RWPE2 (cell line): ENCODE measurements at places on chromosomes 1 and 21.

DNA sequence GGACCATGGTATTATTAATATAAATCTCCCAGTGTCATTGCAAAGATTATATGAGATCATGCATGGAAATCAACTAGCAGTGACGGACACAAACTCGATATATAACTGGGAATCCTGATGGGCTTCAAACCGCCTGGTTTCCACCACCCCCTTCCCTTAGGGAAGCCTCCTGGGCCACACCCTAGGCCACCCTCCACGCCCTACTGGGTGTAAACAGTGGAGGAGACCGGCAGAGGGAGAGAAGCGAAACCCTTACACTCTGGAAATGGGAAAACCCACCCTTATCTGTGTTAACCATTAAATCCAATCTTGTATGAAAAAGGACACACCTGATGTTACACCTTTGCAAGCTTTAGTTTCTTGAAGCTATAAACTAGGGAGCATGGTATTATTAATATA, 595 bp upstream of the ZNHIT6 start:
- DNase-seq: no peak

- no peak for DNase-seq
Measured at GRCh38 chr1:161238039-161238473, at the start of gene NR1I3. TSS of gene NR1I3 (minus strand) at chr1:161238203. CDS start at chr1:161236565, 1,638 bp downstream.

DNA sequence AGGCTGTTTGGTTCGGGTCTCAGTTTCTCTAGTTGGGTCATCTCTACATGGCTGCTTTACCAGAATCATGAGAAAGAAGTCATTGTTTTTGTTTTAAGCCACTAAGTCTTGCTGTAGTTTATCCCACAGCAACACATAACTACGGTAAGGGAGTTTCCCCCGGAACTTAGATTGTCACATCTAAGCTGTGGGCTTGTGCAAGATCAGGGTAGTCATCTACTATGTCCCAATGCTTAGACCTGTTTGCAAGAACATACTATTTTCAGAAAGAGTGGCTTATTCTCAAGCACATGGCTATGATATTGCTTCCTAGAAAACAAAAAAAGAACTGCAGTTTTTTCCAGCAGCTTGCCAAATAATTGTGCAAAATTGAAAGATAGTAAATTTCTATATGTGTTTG, 18.0 kb upstream of the OLIG2 start:
- no peak for DNase-seq

GRCh38 chr1:43678940-43679339, 28.4 kb upstream of the ST3GAL3 start:
- DNase-seq: no peak

DNA sequence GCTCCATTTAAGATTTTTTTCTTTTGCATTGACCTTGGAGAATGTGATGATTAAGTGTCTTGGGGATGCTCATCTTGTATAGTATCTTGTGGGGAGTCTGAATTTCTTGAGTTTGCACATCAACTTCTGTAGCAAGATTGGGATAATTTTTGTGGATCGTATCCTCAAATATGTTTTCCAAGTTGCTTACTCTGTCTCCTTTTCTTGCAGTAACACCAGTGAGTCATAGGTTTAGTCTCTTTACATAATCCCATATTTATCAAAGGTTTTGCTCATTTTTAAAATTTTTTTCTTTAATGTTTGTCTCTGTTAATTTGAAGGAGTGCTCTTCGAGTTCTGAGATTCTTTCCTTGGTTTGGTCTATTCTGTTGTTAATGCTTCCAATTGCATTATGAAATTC, 41.7 kb upstream of the ANGPTL1 start:
- DNase-seq: no peak
